ENCODE measurements at places on chromosomes 11 and 22.

GRCh38 chr22:30205281-30206115 lies 41.1 kb downstream of the LIF start:
- no peak for DNase-seq

GRCh38 chr11:92558323-92558722 lies 333.7 kb downstream of the FAT3 start:
- DNase-seq: no peak

DNA sequence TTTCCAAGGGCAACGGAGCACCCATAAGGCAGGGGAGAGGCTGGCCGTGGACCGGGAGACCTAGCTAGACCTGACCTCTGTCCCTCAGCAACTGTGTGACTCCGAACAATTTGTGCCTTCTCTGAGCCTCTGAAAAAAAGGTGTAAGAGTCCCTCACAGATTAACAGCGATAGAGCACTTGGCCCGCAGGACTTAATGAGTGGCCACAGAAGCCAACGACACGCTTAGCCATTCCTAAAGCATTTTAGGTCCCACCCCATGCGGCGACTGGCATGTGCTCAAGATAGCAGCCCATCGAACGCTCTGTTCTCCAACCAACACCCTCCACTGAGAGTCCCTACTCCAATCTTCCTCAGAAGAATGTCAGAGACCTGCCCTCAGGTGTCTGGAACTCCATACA lies 1.5 kb downstream of the SULT4A1 start:
- DNase-seq: no peak

DNA sequence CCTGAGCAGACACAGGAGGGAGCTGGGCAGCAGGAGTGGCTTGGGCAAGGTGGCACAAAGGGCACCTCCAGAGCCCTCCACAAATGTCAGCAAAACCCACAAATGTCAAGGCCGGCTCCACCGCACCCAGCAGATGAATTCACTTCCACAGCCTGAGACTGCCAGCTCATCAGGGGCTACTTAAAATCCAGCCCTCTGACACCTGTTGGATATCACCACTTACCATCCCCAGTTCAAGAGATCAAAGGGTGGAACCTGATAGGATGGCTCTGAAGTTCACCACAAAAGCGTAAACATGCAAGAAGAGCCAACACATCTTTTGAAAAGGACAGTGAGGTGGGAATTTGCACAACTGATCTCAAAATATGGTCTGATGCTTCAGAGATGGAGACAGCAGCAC lies 168.6 kb upstream of the GRK3 start:
- DNase-seq: no peak

DNA sequence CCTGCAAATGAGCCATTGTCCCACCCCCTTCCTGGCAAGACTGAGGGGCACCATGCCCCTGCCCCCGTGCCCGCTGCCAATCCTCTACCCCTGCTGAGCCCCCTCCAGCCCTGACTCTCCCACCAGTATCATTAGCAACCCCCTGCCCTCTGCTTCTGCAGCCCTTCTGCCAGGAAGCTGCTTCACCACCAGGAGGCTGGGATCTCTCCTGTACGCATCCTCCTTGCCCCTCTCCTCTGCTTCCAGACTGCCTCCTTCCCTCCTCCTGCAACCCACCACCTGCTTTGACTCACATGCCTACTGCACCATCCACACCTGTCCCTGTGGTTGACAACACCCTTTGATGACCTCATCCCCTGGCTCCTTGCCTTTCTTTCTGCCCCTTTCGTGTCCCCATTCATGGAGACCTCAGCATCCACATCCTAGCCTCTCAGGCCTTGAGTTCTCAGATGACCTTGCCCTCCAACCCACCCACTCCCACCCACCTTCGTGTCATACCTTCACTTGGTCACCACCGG lies 13.4 kb upstream of the PNPLA3 start:
- no peak for DNase-seq

GRCh38 chr11:57279116-57279515 lies 42.1 kb upstream of the APLNR start:
- DNase-seq: no peak

DNA sequence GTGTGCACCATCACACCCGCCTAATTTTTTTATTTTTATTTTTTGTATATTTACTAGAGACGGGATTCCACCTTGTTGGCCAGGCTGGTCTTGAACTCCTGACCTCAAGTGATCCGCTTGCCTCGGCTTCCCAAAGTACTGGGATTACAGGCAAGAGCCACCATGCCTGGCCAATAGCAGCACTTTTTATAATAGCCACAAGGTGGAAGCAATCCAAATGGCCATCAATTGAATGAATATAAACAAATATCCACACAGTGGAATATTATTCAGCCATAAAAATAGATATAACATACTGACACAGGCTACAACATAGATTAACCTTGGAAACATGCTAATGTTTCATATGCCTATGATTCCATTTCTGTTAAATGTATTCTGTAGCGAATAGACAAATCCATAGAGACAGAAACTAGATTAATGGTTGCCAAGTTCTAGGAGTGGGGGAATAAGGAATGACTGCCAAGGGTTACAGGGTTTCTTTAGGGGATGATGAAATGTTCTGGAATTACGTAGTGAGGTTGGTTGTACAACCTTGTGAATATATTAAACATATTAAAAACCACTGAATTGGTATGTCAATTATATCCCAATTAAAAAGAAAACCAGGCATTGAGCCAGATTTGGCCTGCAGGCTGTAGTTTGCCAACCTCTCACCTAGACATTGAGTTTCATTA lies 4.8 kb downstream of the VPS51 start:
- DNase-seq: peak; percentile 5

GRCh38 chr11:74593463-74593862 lies 1.1 kb downstream of the POLD3 start:
- DNase-seq: no peak

DNA sequence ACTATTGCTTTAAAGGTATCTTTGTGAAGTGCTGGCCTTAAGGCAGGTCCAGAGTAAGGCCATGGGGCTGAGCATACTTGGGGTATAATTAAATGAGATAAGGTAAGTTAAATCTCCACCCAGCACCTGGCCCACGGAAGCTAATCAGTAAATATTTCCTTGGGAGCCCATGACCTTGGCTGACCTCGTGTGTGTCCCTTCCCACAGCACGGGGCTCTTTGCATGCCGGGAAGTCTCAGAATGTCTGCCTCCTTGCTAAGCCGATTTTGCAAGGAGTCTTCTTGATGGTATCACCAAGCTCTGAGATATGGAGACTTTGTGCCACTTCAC lies 46.5 kb downstream of the ADM start:
- no peak for DNase-seq

DNA sequence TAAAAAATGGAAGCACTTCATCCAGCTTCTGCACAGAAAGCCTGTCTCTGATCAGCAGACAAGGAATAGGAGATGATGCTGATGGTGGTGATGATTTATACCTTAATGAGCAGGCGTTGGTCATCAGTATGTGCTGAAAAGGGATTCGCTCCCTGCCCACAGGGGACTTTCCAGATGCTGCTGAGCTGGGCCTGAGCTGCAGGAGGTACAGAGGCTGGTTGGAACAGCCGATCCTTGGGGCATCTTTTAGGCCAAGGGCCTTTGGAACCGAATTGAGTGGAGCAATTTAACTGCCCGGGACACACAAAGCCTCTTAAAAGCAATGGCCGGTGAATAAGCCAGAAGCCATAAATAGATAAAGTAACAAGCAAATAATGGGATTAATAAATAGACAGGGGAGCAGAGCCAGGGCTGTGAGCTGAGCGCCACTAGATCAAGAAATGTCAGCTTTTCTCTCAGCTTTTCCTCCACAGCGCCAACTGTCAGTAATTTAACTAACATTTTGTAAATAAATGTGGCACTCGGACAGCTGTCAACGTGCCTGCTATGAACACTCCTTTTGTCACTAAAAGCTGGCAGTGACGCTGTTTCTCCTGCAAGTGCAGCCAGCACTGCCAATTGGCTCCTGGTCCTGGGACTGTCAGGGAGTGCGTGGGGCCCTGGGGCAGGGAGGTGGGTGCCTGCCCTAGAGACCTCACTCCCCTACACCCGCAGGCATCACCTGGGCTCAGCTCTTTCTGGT lies 562.3 kb downstream of the NTM start:
- DNase-seq: no peak

GRCh38 chr11:16359369-16359768 lies 3.0 kb upstream of the SOX6 start:
- no peak for DNase-seq

DNA sequence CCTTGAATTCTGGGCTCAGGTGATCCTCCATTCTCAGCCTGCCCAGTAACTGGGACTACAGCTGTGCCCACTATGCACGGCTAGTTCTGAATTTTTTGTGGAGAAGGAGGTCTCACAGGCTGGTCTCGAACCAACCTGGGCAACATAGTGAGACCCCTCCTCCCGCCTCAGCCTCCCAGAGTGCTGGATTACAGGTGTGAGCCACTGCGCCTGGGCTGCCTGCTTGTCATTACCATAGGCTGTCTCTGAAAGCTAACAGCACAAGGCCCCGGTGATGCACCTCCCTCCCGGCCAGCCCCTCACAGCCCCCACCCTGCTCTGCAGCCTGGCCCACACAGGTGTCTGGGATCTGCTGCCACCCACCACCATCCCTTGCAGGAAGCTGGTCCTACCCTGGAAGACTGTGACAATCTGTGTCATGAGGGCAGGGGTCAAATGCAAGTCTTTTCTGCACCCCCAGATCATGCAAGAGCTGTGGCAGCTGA lies 82.4 kb downstream of the DGCR2 start:
- DNase-seq: no peak

DNA sequence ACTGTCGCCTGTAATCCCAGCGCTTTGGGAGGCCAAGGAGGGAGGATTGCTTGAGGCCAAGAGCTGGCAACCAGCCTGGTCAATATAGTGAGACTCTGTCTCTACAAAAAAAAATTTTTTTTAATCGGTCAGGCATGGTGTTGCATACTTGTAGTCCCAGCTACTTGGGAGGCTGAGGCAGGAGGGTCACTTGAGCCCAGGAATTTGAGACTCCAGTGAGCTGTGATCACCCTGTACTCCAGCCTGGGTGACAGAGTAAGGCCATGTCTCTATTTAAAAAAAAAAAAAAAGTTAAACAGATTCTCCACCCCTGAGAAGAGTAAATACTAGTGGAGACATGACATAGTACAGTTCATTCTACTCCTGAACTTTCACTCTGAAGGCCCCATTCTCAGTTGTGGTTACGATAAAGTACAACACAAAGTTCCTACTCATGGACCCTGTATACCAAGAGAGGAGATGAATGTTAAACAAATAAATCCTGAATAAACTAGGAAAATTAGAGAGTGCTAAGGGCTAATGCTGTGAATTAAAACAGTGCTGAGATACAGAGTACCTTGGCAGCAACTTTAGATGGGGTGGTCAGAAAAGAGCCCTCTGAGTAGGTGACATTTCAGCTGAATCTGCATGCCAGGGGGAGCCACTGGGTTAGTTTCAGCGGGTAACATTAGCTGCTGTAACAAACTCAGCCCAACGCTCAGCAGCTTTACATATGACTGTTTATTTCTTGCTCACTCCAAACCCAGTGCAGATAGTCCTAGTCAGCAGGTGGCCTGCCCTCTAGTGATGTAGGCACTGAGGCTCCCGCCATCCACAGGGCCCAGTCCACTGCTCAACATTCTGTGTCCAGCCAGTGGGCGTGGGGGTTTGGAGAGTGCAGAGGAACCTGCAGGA lies 75.1 kb downstream of the DBX1 start:
- DNase-seq: peak; percentile 39

GRCh38 chr11:45984192-45984591 lies 61.7 kb downstream of the LARGE2 start:
- no peak for DNase-seq

- peak; percentile 91 for DNase-seq
Observed at GRCh38 chr11:32894149-32894827, 1.7 kb downstream of the QSER1 start.

- no peak for DNase-seq
Observed at GRCh38 chr11:131691181-131692041, 321.0 kb downstream of the NTM start.

- DNase-seq: peak; percentile 31
Observed at GRCh38 chr22:49735411-49735900, 92.2 kb downstream of the BRD1 start.

DNA sequence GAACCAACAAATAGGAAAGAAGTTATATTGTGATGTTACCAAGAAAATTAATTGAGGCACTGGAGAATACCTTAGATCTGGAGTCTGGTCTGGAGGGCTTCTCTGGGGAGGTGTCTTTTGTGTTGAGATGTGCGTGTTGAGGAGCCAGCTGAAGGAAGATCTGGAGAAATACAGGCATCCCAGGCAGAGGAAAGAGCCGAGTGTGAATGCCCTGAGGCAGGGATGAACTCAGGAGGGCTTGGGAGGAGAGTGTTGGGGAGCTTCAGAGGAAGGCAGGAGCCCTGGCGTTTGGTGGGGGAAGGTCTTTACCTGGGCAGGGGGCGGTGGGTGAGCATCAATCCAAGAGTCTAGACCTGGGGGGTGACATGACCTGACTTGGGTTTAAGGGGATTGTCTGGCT lies 13.1 kb downstream of the SYNGR1 start:
- DNase-seq: no peak

DNA sequence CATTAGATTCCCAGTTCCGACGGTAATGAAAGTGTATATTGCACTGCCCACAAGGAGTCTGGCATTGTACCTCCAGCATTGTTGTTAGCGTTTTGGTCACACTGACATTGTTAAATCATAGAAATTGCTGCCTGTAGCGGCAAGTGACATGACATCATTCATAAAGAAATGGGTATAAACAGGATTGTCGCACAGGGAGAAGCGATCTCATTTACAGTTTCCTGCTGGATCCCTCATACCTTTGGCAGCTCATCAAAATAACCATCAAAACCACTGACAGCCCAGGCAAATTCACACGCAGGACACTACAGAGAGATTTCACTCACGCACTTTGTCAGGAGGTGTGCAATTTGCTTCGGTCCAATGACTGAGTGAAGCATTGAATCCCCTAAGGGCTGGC lies 3.5 kb downstream of the HTR3B start:
- DNase-seq: no peak

DNA sequence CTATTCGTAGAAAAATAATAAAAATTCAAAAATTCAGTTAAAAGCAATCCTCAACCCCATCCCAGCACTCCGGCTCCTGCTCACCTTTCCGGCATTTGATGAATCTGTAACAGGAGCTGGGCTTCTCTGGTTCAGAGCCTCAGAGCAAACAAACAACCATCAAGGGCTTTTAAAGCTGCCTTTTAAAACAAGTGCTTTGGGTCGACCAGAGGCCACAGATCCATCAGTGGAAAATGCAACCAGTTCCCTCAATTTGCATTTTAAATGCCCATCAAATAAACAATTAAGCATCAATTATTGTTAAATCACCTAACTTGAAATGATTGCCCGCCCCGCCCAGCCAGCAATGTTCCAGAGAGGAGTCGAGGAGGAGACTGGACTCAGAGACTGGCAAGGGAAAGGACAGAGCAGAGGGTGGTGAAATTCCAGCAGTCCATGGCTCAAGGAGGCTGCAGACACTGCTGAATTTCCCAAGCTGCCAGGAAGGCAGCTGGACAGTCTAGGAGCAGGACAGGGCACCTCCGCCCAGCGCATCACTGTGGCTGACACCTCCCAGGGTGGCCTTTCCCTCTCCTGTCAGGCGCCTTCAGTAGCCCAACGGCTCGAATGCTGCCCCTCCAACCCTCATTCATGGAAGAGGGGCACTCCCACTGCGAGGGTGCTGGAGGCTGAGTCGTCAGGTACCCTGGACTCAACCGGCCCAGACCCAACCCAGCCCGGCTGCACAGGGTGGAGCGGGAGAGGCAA lies 7.5 kb downstream of the FXYD6 start:
- no peak for DNase-seq
